ENCODE measurements at places on chromosomes 5 and 9.

- DNase-seq, result no peak
These were observed 11.2 kb upstream of the SETX start for GRCh38 chr9:132365986-132366385.

DNA sequence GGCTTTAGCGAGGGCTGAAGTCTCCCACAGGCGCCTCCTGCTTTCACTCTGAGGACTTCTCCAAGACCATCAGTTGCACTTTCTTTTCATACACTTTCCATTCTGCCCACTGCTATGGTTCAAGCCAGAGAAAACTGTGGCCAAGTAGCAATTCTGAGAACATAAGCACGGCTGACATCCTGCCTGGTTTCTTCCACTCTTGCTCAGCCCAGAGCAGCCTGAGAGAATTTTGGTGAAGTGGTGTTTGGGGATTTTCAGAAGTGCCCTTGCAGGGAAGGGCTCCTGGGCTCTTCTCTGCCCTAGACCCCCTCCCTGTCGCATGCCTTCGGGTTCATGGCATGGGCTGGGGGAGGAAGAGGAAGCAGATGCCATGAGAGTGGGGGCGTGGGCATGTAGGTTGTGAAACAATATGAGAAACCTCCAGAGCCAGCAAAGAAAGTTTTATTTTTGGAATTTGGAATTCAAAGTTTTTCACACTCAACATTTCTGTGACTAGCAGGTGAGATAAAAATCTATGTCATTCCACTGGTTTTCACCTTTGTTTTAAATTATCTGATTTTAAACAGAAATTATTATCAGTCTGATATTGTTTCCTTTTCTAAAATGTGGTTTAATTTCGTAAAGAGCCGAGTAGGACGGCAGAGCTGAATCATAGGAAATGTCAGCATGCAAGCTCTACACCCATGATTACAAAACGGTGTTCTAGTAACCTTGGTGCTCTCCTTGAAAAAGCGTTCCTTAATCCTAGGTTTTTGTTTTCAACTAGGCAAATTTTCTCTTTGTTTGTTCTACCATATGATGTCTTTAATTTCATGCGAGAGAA is 27.8 kb upstream of the TNFSF8 start:
- DNase-seq, result no peak

GRCh38 chr5:74638970-74639806 is 1.3 kb downstream of the ENC1 start:
- DNase-seq, result peak; percentile 52

GRCh38 chr9:6049798-6050197 is 34.4 kb upstream of the RANBP6 start:
- DNase-seq, result peak; percentile 30

DNA sequence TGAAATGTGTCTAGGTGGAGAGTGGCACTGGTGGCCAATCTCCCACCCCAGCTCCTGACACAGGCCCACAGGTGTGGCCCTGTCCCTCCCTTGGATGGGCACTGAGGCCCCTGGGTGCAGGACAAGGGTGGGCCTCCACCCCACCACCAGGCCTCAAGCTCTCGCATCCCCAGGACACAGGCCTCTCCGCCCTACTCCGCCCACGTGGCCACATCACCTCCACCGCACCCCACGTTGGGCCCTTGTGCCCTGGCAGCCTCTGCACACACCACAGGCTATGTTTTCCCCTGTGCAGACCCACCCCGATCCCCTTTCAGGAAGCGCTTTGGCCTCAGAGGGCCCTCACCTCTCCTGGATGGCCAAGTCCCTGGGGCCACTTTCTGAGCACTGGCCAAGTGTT is 54.7 kb downstream of the SECISBP2 start:
- DNase-seq, result no peak

Measured in lung microvascular endothelial cell (primary cell).